ENCODE measurements at places on chromosomes 4 and X. TPM values are rescaled to one million over a fixed set of nuclear protein-coding genes. Genes with fewer than 3 reads are reported as not detected.

- no peak overlapping the region for H3K4me3 ChIP-seq
- H3K27ac ChIP-seq, result no peak overlapping the region
- H3K27me3 ChIP-seq, result no peaks in the 10 kb centered on the region
- peaks cover 31% of the 10 kb centered on the region for H3K4me1 ChIP-seq
- no peak for DNase-seq
Observed at GRCh38 chr4:169184236-169184635, 86.5 kb downstream of the SH3RF1 start.

DNA sequence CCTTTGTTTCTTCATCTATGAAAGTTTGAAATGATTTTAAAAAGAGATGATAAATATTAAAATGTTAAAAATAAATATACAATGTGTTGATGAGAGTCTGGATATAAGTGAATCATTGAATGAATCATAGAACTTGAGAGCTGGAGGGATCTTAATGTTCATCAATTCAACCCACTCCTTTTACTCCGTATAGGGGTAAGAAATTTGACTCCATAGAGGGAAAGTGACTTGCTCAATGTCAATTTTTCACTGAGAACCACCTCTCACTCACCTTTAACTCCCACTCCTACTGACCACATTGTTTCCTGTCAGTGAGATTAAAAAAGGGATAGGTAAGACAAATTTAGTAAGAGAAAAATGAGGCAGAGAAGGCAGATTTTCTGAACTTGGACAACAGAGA lies 557.2 kb upstream of the GRIA3 start:
- H3K27me3 ChIP-seq, result no peaks in the 10 kb centered on the region
- H3K27ac ChIP-seq, result no peak overlapping the region
- no peaks in the 10 kb centered on the region for H3K36me3 ChIP-seq
- no peaks in the 10 kb centered on the region for H3K4me1 ChIP-seq

DNA sequence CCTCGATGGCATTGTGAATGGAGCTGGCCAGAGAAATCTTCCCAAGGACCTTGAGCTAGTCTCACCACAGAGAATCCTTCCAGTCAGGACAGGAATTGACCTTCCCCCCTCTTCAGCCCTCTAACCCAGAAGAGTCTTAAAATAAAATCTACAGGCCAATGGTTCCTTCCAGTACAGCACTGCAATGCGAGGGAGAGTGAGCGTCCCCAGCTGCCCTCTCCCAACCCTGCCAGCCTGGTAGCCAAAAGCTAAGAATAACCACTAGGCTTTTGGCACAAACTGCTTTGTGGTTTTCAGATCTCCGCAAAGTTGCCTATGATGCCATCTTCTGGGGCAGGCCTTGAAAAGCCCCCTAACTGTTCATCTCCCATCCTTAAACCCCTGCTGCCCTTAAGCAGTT lies 175.1 kb downstream of the AR start:
- no peak for DNase-seq
- no peaks in the 10 kb centered on the region for H3K36me3 ChIP-seq
- no peak overlapping the region for H3K4me3 ChIP-seq
- H3K27ac ChIP-seq, result no peak overlapping the region
- H3K27me3 ChIP-seq, result no peaks in the 10 kb centered on the region

- H3K27ac ChIP-seq, result no peak overlapping the region
- H3K4me3 ChIP-seq, result no peak overlapping the region
- H3K27me3 ChIP-seq, result no peaks in the 10 kb centered on the region
Observed at GRCh38 chrX:72576141-72576894, 3.7 kb upstream of the HDAC8 start.

DNA sequence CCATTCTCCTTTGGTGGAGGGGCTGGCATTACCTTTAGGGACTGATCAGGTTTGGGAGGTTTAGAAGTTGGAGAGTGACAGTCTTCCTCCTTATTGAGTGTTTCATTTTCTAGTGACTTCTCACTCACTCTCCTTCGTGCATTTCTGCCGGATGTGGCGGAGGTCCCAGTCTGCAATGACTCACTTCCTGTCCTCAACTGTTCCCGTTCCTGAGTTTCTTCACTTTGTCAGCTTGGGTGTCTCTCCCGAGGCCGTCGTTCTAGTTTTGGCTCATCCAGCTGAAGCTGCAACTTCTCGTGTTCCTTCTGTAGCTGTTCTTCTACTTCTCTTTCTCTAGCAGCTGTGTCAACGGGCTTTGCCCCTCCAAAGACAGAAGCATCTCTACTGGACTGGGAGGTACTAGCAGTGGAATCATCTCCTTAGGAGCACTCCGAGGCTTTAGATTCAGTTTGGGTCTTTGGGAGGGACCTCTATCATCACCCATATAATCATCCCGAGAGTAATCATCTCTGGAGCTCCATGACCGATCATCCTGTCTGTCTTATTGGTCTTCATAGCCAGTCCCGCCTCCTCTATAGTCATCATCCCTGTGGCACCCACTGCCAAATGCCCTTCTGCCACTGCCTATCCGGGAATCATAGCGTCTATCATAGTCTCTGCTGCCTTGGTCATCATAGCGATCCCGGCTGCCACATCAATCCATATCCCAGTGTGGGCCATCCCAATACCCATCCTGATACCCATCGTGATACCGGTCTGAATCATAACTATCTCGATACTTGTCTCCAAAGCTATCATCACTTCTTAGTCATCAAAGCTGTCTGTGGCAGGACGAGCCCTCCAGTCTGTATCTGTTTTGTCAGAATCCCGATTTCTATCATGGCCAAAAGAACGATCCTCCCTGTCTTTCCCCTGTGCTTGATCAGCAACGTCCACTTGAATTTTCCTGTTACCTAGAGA lies 35.3 kb upstream of the VSIG4 start:
- no peaks in the 10 kb centered on the region for H3K4me1 ChIP-seq
- H3K27me3 ChIP-seq, result no peaks in the 10 kb centered on the region
- no peak for DNase-seq
- no peaks in the 10 kb centered on the region for H3K36me3 ChIP-seq

Gene CSAG2
- not detected for total RNA-seq

DNA sequence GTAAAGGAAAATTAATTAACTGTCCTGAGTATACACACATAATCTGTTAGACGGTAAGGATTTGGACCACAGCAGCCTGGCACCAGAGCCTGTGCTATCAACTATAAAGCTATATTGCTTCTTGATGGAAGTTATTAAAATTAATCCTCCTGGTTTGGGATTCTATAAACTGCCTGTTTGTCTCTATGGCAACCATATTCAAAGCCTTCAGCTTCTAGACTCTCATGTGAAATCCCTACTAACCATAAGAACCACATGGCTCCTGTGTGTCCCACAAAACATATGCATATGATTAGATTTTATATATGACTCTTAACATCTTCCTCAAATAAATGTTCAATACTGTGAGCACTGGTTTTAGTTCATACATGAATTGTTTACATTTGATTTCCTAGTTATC lies 380.8 kb downstream of the ANKRD50 start:
- no peak overlapping the region for H3K4me3 ChIP-seq
- no peaks in the 10 kb centered on the region for H3K27me3 ChIP-seq
- no peaks in the 10 kb centered on the region for H3K4me1 ChIP-seq
- no peak overlapping the region for H3K27ac ChIP-seq
- no peak for DNase-seq

- no peak overlapping the region for H3K27ac ChIP-seq
- H3K36me3 ChIP-seq, result no peaks in the 10 kb centered on the region
- H3K4me1 ChIP-seq, result no peaks in the 10 kb centered on the region
- no peaks in the 10 kb centered on the region for H3K27me3 ChIP-seq
Observed at GRCh38 chr4:119207051-119207450, 5.5 kb upstream of the USP53 start.

- no peak overlapping the region for H3K4me3 ChIP-seq
- DNase-seq, result no peak
- no peaks in the 10 kb centered on the region for H3K36me3 ChIP-seq
- H3K27me3 ChIP-seq, result no peaks in the 10 kb centered on the region
- no peak overlapping the region for H3K27ac ChIP-seq
Observed at GRCh38 chr4:178611062-178611461, 1168.8 kb upstream of the AGA start.
